Placental pericyte (primary cell): ENCODE measurements at places on chromosomes 7 and 10. TPM values are rescaled to one million over a fixed set of nuclear protein-coding genes. Genes with fewer than 3 reads are reported as not detected.

Gene EN2
- total RNA-seq: not detected in 2 replicates

Gene KRIT1
- 50.8 and 53.5 TPM in 2 replicates for total RNA-seq

Gene MMP21
- not detected in 2 replicates for total RNA-seq

Gene STX1A
- total RNA-seq: 11.8 and 30.2 TPM in 2 replicates

Gene SLC12A9
- total RNA-seq: 16.9 and 27.5 TPM in 2 replicates
